COLO829 (cell line): ENCODE measurements at places on chromosomes 4 and X.

DNA sequence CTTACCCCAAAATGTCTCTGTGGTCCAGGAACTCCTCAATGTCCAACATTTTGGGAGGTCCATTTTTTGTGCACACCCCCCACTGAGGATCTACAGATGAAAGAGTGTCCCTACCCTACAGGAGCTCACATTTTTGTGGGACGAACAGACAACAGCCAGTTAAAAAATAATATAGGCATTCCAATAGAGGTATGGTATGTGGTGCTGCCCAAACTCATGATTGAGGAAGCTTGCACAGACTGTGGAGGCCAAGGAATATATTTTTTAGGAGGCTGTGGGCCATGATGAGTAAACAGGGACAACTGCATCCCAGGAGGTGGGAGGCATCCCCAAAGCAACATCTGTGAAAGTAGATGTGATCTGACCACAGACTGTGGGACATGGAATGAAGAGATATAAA lies 181.0 kb upstream of the HCCS start:
- no peak for DNase-seq

- no peak for DNase-seq
Observed at GRCh38 chrX:43592597-43592996, 63.5 kb upstream of the MAOA start.

- DNase-seq, result no peak
Observed at GRCh38 chrX:83529950-83530349, 21.9 kb downstream of the POU3F4 start.

DNA sequence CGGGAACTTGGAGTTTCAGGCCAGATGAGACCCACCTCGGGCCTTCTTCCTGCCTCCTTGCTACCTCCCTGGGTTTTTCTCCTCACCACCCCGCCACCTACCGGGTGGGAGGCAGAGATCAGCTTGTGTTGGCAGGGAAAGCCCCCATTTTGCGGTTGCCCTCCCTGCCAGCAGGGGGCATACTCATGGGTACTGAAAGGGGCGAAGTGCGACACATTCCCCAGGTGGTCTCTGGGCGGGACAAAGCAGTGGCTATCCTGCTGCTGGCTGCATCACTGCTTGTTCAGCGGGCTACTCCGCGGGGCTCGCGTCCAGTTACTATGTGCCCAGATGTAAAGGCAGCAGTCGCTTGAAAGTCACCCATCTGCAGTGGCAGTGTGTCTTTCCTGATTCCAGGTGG lies 330.3 kb downstream of the PDHA2 start:
- no peak for DNase-seq

- no peak for DNase-seq
Observed at GRCh38 chrX:112851806-112852205, 11.2 kb upstream of the AMOT start.

DNA sequence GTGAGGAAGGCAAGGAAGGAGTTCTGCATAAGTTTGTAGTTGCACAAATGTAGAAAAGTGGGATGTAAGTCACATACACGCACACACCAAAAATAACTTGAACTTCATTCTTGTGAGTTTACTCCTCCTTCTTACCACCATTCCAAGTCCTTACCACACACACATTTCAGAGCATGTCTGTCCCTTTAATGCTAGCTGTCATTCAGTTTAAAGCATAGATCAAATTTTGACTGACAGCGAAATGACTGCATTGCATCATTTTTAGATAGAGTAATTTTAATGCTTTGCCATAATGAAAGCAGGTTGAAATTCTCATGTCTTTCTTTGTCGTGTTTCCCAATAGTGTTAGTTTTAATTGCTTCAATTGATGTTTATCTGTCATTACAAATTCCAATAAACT lies 629.6 kb upstream of the HTR2C start:
- no peak for DNase-seq
